SW 1271 (cell line): ENCODE measurements at places on chromosomes 4 and X.
A peak's percentile ranks its signal among the peaks of the same experiment; 100 is the strongest.

DNA sequence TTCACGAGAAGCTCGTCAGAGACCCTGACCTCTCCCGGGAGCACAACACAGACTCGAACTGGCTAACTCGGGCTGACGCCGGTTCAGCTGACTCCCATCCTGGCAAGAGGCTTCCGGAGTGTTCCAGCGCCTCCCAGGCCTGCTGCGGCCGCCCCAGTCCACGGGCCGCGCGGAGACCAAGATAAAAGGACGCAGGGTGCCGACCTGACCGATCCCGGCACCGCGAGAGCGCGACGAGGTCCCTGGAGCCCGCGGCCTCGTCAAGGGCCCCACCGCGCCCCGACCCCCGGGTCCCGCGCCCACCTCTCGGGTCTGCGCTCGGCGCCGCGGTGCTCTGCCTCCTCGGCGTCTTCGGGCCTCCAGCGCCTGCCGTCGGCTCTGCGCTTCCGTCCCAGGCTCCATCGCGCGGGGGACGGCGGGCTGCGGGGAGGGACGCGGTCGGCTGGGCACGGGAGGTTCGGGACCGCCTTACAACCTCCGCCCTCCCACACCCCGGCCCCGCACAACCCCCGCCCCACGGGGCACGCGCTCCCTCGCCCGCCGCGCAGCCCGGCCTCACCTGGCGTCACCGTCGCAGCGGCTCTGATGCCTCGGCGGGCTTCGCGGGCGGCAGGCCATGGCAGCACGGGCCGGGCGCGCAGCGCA is 426 bp downstream of the SLBP start:
- no peak for DNase-seq

DNA sequence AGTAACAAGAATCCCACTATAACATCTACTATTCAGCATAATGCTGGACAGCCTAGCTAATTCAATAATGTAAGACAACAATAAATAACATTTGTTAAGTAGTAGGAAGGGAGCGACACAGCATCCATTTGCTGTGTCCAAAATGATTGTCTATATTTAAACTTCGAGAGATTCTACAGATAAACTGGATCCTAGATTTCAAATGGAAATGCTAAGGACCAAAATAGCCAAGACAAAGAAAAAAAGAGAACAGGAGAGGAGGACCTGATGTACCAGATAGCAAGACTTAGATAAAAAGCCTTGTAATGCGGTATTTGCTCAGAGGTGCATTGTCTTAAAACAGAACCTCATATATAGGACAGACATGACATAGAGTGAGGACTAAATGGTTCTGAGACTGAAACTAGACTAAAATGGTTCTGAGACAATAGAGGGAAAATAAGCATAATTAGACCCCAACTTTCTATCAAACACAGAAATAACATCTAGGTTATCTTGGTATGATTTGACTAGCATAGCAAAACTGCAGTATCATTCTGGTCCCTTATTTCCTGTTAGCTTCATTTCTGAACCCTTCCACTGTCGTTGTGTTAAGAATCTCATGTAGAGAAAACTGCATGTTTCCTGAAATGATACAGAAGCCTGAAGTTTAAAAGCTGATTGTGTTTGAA is 3.8 kb downstream of the HPGDS start:
- no peak for DNase-seq

DNA sequence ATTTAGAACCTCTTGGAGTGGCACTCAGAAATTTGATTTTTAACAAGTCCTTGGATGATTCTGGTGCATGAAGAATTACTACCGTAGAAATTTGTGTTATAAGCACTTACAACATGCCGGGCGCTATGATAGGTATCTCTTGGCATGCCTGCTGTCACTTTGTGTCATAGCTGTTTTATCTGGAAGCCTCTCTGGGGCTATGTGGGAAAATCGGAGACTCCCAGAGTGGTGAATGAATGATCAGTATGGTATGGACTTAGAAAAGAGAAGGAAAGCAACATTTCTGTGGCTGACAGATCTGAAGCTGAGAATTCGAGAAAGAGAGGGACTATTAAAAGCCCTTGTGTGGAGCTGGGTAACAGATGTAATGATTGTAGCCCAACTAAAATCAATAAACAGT is 177.4 kb upstream of the MAMLD1 start:
- no peak for DNase-seq

GRCh38 chr4:64146030-64146429 is 263.2 kb downstream of the TECRL start:
- DNase-seq, result no peak

DNA sequence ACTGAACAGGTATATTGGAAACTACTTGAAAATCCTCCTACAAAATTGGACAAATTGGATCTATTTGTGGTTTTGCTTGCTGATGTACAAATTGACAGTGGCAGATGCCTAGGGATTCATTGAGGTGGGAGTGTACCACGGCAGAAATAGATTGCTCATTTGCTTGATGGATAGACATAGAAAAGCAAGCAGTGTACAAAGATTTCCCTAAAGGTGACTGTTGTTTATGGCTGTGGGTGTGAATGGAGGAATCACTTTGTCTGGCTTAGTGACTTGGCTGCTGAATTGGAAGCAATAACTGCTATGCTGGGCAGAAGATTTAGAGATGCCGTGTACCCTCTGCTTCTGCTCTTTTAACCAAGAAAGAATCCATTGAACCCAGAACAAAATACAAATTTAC is 191.0 kb upstream of the GRID2 start:
- DNase-seq, result no peak

DNA sequence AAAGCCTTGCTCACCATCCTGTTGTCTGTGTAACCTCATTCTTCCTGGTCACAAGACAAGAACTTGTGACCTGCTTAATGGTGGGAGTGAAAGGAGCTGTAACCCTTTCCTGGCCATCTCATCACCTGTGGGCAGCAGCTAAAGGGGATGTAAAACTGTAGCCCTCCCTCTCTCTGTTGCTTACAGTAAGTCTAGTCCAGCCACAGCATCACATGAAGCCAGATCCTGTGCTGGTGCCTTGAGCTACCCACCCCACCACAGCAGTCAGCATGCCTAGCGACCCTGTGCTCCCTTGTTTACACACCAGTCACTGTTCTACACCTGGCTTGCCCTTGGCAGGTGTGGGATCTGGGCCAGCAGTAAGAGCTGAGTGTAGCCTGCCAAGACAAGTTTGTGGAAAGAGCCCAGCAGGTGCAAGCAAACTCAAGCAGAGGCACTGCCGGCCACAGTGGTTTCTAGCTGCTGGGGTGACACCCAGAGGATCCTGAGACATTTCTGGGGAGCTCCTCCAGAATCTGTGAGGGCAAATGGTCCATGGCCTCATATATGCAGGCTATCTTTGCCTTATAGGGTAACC is 41.0 kb downstream of the UGT2B28 start:
- DNase-seq, result no peak

GRCh38 chr4:26176598-26177149 is 144.1 kb upstream of the RBPJ start:
- no peak for DNase-seq

GRCh38 chr4:56465599-56466295 is 1.7 kb upstream of the SRP72 start:
- DNase-seq, result no peak

DNA sequence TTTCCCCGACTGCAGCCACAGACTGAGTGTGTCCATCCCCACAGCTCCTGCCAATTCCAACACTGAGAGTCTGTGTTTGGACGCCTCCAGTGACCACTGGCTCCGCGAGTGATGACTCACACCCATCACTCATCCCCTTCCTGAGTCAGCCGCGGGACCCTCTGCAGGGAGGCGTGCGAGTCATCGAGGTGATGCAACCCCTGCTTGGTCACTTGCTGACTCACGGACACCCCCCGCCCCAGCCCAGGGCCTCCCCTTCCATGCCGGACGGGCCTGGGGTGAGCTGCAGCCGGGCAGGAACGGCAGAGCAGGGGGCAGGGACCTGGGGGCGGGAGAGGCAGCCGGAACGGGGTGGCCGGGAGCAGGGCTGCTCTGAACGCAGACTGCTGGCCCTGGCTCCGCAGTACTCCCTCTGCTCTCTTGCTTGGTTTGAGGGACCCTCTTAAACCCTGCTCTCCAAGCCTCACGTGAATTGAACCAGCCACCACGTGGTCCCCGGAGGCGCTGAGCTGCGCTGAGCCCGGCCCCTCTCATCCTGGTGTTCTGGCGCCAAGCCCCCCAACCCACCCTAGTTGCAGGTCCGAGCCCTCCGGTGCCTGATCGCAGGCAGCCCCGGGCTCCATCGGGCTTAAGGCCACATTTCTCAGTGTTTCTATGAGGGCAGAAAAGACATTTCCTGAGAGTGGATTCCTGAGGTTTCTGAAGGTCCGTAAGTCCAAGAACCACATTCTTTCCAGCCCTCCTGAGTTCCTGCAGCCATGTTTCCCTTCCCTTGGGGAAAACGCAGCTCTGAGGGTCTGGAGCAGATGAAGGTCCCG is 32.4 kb downstream of the FGFRL1 start:
- DNase-seq, result peak; percentile 93

DNA sequence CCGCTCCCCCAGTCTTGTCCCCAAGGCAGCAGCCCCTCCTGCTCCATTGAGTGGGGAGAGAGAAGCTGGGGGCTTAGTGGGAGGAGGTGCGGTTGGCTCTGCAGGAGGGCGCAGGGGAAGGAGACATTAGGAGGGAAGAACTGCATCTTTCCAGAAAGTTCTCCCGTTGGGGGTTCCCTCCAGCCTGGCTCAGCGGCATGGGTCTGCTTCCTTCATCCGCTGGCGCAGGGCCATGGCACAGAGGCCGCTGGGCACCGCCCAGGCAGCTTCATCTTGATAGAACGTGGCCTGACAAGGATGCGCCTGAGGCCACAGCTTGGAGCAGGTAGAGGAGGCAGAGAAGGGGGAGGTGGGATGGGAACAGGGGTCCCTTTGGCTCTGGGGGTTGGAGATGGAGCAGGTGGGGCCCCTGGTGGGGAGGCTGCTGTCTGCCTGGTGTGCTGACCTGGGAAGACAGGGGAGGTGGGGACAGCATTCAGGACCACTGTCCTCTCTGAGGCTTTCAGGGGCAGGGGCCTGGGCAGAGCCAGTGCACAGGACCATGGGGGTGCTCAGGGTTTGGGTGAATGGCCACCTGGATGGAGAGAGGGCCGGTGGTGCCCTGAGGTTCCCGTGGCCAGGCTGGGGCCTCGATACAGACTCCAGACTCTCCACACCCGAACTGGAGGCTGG is 12.1 kb downstream of the DOK7 start:
- no peak for DNase-seq

DNA sequence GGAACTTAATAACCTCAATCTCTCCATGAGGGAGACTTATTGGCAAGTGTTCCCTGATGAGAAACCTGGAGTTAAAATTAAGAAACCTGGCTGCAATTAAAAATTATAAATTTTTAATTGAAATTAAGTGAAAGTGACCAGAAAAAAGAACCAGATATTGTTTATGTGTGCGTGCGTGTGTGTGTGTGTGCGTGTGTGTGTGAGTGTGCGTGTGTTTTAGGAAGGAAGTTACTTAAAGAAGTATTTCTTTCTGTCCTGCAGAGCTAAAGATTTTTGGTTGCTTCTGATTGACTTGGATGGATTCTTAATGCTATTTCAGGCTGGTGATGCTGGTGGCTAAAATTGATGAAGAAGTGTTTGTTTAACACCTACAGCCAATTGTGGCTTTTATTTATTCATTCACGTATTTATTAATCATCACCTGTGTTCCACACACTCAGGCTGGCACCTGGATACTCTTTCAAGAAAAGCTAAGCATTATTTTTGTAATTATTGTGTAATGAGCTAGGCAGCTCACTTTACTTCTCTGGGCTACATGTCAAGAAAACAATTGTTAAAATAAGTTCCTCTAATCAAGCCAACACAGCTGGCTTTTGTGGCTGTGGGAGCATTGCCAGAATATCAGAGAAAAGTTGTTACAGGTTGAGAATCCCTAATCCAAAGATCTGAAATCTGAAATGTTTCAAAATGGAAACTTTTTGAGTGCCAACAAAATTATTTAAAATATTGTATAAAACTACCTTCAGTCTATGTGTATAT is 68.5 kb downstream of the CEP44 start:
- no peak for DNase-seq

GRCh38 chrX:31266203-31267076 is 194.6 kb upstream of the FTHL17 start:
- no peak for DNase-seq

DNA sequence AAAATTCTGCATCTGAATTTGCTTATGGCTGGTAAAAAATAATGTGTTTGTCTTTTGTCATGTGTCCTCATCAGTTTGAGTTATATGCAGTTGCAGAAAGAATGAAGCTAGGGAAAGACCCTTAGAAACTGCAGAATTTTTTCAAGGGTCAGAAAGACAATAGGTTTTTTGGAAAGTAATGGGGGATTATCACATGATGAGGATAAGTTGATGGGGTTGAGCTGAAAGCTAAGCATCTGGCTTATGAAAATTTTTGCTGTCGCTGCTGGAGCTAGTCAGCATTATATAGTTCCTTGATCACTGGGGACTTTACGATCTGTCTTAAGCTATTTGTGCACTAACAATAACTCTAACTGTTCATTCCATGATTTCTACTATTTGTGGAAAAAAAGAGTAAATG is 331.7 kb downstream of the PPARGC1A start:
- no peak for DNase-seq

GRCh38 chrX:153633048-153633447 is 14.0 kb upstream of the DUSP9 start:
- no peak for DNase-seq

DNA sequence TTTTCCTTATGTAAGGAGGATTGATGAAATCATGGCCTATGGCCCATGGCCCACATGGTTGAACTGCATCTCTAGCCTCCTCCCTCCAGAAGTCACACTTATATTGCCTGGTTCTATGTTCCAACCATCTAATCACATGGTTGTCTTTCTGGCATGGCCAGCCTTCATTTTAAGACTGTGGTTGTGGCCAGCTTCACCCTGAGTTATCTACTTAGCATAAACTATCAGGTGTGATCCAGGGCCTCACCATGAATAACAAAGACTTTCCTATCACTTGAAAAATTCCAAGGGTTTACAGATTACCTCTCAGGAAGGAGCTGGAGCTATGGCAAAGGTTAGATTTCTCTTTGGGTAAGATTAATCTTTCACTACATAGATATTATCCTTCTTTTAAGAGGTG is 222.8 kb downstream of the SNCA start:
- DNase-seq, result no peak

- no peak for DNase-seq
Observed at GRCh38 chr4:122865425-122865824, 38.8 kb downstream of the FGF2 start.

GRCh38 chr4:119040694-119041185 is 94.9 kb upstream of the MYOZ2 start:
- no peak for DNase-seq

- no peak for DNase-seq
Observed at GRCh38 chr4:128582427-128582870, 227.1 kb upstream of the JADE1 start.

DNA sequence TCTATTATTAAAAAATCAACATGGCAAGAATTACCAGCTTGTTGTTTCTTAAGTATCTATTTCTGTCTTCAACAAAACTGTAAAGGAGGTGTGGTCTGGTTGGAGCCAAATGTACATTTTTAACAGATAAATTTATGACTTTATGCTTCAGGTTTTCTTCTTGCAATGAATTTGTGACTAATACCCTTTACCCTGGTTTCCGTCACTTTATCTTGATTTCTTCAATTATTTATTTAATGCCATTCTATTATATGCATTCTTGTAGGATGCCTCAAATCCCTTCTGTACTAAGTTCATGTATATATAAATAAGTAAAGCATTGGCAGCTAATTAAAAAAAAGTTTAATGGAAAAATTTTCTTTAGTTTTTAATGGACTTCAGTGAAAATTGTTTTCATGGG is 41.5 kb upstream of the ANXA3 start:
- no peak for DNase-seq
